ENCODE measurements at places on chromosomes 12 and 14.

DNA sequence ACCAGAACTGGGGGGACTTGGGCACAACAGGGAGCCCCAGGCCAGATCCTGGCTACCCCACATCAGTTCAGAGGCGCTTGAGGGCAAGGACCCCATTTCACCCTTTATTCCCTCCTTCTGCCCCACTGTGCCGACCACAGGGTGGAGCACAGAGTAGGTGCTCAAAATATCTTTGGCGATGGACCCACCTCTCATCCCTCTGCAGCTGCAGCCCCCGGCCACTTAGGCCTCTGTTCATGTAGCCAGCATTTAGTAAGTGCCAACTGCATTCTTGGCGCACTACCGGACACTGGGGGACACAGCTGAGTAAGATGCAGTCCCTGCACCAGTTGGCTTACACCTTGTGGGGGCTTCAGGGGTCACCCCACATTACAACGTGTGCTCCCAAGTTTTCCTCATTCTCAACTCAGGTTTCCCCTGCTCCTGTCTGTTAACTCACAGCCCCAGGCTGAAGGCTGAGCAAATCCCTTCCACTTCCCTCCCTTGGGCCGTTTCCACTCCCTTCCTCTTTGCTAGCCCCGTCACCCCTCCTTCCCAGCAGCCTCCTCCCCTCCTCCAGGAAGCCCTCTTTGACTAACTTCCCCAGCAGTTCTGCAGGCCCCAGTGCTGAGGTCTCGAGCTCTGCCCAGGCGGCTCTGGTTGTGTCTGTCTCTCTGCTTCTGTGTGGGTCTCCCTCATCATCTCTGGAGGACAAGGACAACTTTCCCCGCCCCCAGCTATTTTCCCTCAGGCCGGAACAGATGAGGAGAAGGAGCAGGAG lies 26.5 kb downstream of the KRT80 start:
- DNase-seq = no peak

DNA sequence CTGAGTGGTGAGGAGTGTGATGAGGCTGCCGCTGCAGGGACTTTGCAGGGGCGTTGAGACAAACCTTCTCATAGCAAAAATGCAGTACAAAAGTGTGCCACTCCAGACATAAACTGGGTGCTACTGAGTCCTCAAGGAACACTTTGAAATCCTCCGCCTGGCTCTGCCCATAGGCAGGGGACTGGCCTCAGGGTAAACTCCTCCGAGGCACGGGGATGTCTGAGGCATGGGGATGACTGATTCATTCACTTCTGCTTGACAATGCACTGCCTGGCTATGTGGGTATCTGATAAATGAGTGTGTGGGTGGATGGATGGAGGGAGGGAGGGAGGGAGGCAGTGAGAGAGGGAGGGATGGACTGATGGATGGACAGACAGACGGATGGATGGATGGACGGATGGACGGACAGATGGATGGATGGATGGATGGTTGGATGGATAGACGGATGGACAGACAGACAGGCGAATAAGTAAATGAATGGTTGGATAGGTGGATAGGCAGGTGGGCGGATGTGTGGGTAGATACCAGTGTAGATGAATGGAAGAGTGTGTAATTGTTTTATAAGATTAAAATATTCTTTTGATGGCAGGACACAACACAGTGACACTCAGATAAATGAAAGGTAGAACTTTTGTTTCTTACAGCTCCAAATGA lies 2.1 kb upstream of the BDKRB2 start:
- no peak for DNase-seq

GRCh38 chr14:97071177-97071576 lies 274.0 kb downstream of the VRK1 start:
- DNase-seq = no peak

- DNase-seq = no peak
Observed at GRCh38 chr12:51915003-51915625, 7.8 kb downstream of the ACVRL1 start.

DNA sequence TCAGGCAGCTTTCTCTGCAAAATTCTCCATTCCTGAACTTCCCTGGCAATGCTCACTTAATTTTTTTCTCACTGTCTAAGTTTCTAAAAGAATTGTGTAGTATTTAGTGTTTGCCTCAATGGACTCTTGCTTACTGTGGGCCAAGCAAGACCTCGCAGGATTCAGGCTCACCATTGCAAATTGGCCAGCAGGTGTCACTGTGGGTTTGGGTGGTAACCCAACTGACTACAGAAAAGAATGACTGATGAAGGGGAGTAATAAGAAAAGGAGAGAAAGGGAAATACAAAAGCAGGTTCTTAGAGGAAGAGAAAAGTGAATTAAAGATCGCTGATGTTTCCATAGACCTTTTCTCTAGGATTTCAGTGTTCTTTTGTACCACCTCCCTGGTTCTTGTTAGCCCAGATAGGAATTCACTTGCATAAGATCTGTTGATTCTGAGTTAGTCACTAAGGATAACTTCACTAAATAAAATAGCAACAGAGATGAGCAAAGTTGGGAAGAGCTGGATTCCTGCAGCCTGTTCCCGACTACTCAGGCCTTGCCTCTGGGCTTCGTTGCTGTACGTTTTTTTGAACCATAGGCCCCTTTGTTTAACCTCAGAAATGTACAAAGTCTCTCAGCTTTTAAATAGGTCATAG lies 386.5 kb upstream of the DDHD1 start:
- peak; percentile 52 for DNase-seq

DNA sequence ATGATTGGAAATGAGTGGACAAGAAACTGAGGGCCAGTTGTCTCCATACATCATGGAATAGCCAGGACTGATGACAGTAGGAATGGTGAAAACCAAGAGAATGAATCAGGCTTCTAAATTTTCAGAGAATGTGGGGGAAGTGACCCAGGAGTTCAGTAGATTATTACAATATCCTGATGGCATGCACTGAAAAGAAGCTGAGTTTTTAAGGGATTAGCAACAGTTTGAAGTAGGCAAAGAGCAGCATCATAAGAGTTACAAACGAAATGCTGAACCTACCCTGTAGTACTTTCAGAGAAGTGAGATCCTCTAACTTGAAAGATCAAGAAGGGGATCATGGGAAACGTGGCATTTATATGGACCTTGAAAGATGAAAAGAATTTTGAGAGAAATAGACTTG lies 13.2 kb downstream of the SLC2A14 start:
- no peak for DNase-seq

DNA sequence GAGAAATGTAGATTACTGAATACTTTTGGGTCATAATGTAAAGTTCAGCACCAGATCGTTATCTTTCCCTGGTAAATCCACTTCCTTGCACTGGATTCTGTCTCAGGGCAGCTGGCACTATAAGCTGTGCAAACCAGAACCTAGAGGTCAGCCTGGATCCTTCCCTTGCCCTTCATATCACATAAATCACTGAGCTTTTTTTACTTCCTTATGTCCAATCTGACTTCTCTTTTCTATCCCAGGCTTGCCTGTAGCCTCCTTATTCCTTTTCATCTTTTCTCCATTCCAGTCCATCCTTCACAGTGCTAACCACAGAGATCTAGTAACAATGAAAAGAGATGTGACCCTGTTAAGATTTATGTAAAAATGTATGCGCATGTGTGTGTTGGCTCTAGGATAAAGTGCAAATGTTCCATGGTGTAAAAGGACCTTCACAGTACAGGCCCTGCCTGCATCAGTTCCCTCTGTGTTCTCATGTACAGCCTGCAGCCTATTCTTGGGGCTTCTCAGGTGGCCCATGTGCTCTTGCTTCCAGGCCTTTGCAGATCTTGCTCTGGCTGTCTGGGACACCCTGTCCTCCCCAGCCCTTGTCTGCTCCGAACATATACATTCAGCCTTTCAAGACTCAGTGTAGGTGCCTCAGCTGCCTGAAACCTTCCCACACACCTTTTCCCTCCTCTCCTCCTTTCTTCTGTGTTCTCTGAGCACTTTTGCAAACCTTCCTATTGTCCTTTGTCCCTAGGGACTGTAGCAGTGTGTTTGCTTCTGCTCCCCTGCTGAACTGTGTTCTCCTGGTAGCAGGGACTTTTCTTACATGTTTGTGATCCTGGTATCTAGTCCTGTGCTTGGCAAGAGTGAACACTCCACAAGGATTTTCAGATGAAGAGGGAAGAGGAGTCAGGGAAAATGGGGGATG lies 30.0 kb downstream of the PELI2 start:
- DNase-seq = no peak

Measured in activated T-cell treated with anti-CD3 and anti-CD28 coated beads, Interleukin-2, amount 50 U/mL, for 24 hours (primary cell).